Vagina (tissue), 2 donors: ENCODE measurements at places on chromosomes 12 and 14.

DNA sequence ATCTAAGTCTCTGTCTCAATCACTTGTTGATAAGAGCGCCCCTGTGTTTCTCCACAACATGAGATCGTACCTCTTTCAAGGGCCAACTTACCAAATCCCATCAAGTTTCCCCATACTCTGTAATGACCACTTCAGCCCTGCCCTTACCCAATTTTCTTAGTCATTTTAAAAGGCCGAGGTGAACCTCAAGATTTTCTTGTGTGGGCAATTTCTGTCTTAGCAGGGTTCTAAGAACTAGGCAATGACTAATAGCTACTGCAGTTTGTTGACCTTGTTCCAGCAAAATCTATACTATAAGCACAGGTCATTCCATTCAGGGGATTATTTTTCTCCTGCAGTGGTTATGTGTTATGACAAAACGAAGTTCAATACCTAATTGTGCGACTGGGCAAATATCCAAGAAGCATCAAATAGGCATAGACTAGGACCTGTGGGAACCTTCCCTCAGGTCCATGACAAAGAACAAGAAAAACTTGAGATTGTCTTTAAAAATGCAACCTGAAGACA is 359.8 kb downstream of the PCNX1 start:
- DNase-seq: no peak

DNA sequence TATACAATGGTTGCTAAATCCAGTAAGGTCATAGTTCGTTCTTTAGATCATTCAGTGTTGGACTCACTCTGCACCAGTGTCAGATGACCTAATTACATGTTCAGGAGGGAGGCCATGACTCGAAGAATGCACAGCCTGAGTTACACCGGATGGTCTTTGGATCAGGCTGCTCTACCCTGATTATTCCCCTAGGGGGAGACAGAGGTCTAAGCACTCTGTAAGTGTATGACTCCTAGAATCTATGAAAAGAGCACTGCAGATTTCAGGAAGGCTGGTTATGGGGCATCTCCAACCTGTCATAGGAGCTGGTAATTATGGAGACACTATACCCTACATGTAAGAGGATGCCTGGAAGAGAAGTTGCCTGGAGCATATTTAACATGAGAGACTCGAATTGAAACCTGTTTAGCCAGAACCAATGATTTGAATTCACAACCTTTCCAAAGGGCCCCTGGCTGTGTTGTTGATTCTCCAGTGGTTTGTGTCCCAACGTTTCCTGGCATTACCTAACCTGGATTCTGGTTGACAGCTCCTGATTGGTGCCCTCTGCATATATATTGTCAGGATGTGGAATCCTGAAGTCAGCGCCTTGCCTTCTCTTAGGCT is at the start of gene MUCL1:
MUCL1 (plus strand) TSS at position 584 of the 606 bp plus-strand sequence. CDS start 67 bp downstream, outside the sequence.
- no peak for DNase-seq

DNA sequence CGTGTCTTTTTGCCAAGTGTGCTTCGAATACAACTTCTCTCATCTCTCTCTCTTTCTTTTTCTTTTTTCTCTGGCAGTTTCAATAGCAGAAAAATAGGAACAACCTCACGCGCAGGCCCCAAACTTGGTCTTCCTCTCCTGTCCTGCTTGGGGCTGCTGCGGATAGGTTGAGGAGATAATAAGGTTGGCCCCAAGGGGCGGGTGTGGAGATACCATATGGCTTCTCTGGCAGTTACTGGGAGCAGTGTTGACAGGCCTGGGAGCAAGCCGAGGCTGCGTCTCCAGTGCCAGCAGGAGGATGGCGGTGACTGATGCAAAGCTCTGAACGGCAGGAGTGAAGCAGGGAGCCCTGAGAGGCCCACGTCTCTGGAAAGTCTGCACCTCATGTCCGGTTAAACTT is 89.5 kb upstream of the MANSC4 start:
- DNase-seq: no peak

- no peak for DNase-seq
These were observed 106.0 kb upstream of the CCDC196 start for GRCh38 chr14:66380143-66380542.

DNA sequence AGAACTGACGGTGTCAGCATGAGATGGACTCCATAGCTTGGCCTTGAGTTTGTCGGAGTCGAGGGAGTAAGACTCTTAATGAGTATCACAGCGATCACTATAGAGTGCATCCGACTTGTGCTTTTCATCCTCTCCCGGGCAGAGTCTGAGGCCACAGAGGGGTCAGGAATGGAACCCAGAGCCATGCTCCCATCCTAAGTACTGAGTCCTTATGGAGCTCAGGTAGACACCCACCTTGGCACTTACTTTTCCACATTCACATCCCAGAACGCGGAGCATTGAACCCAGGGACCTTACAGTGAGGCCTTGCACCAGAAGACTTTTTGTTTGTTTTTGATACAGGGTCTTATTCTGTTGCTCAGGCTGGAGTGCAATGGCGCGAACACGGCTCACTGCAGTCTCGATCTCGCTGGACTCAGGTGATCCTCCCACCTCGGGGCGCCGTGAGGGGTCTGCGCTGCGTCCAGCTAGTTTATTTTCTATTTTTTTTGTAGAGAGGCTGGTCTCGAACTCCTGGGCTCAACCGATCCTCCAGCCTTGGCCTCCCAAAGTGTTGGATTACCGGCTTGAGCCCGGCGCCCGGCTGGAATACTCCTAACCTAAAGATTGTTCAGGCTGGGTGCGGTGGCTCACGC is 719 bp upstream of the SRSF9 start:
- no peak for DNase-seq

GRCh38 chr14:59134307-59134706 is 54.2 kb upstream of the DAAM1 start:
- no peak for DNase-seq

DNA sequence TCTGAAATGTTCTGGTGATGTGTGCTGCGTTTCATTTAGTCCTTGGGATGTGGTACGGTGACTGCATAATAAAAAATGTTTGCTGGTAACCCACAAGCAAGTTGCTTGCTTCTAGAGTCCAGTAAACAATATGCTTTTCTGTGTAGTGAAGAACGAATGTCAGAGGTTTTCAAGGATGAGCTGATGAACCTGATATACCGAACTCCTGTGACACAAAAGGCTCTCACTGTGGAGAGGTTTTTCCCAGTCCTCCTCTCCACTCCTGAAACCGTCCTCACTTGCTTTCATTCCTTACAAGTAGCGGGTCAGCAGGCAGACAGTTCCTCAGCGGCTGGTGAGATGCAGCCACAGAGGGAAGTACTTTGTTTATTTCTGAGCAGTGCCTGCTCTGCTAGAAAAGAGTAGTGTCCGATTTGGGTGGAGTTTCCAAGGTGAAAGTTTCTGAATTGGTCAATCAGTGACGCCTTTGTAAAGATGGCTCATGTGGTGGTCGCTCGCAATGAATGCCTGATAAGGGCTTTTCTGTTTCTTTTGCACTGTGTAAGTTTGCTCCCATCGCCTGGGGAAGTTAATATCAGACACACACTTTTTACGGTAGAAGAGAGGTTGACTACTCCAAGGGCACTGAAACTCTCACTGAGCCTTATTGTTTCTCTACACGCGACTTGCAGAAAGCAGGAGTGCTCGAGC is 3.0 kb downstream of the ETV6 start:
- no peak for DNase-seq

DNA sequence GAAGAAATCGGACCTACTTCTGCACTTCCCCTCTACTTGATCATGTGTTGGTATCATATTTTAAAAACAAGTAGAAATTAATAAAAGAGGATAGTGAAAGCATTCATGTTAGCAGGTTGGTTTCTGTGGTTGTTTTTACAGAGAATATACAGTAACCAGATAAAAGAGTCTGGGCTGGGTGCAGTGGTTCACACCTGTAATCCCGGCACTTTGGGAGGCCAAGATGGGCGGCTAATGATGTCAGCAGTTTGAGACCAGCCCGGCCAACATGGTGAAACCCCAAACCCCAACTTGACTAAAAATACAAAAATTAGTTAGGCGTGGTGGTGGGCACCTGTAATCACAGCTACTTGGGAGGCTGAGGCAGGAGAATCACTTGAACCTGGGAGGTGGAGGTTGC is 55.9 kb downstream of the LRP6 start:
- DNase-seq: no peak

GRCh38 chr14:90756755-90757345 is 59.4 kb downstream of the TTC7B start:
- no peak for DNase-seq

DNA sequence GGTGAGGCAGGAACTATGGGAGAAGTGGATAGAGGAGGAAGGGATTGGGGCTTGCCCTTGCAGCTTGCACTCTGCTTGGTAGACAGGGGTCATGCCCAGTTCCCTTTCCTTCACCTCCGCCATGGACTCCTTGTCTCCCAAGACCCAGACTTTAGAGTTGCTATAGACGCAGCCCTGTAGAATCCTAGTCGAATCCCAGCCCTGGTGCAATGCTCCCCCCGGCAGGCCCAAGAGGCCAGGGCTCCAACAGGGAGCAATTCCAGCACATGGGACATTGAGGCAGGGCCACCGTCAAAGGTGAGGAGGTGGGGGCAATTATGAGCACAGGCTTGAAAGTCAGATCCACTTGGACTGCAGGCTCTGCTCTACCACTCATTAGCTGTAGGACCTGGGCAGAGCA is 29.5 kb upstream of the BCDIN3D start:
- DNase-seq: no peak

DNA sequence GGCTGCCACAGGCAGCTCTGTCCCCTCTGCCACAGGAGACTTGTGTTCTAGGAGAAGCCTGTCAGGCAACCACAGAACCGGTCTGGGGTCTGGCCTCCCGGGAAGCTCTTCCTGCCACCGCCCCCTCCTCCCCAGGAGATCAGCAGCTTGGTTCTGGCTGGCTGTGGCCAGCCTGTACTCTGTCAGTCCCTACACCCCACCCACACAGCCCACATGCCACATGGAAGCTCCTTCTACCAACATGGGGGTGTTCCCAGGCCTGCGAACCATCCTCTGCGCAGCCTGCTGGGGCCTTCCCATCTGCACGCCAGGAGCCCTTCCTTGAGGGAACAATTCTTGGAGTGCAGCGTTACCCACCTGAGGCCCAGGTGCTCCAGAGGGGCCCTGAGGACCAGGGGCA is 16.8 kb downstream of the TMEM106C start:
- DNase-seq: no peak

DNA sequence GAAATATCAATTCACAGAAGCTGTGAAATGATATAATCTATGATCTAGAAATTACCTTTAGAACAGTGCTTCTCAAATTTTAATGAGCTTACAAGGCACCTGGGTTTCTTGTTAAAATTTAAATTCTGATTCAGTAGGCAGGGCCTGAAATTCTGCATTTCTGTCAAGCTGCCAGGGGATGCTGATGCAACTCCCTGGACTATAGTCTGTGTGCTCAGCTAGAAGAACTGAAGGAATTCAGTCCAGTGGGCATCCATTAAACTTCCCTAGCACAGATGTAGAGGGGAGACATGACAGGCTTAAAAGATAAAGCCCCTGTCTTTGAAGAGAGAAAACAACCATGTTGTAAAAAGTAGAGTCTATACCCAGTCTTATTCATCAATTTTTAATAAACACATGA is 441.8 kb downstream of the TMTC2 start:
- no peak for DNase-seq

GRCh38 chr14:61296719-61297502 is 15.8 kb upstream of the TMEM30B start:
- no peak for DNase-seq

GRCh38 chr12:68775121-68775630 is 29.2 kb downstream of the SLC35E3 start:
- DNase-seq: no peak

GRCh38 chr12:34186492-34186891 is 164.2 kb downstream of the ALG10 start:
- no peak for DNase-seq

DNA sequence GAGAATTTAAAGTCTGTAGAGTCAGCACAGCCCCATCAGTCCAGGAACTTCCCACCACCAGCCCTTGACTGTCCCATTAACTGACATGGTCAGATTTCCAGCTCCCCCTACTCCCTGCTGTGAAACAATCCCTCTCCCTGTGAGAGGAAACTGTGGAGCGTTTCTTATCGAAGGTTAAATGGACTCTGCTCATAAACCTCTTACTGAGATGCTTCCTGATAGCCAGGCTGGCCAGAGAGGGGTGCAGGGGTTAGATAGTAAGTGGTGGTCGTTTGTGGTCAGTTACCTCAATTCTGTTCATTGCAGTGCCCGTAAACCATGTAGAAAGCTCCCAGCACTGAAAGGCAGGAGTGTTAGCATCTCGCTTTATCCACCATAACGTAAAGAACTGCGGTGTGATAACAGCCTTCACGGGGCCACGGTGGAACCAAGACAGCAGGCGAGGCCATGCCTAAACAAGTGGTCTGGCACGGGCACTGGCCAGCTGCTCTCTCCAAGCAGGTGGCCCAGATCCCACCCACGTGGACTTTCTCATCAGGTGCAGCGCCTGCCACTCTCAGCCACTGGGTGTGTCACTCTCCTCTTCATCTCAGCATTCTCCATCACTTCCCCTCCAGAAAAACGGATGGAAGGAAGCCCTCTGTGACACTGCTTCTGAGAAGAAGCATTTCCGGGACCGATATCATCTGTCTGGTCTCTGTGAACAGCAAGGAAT is 102.2 kb downstream of the FBXL14 start:
- DNase-seq: no peak

- DNase-seq: no peak
These were observed 34.3 kb upstream of the TEX22 start for GRCh38 chr14:105363847-105364708.

- no peak for DNase-seq
These were observed 216.9 kb downstream of the SLC16A7 start for GRCh38 chr12:59812716-59813115.

GRCh38 chr14:80567905-80568536 is 356.7 kb upstream of the DIO2 start:
- DNase-seq: no peak
